NCI-H2227 treated with DMSO at 0.1 percent for 48 hours (cell line): ENCODE measurements at places on chromosomes 16 and 17.
A peak's percentile ranks its signal among the peaks of the same experiment; 100 is the strongest.

DNA sequence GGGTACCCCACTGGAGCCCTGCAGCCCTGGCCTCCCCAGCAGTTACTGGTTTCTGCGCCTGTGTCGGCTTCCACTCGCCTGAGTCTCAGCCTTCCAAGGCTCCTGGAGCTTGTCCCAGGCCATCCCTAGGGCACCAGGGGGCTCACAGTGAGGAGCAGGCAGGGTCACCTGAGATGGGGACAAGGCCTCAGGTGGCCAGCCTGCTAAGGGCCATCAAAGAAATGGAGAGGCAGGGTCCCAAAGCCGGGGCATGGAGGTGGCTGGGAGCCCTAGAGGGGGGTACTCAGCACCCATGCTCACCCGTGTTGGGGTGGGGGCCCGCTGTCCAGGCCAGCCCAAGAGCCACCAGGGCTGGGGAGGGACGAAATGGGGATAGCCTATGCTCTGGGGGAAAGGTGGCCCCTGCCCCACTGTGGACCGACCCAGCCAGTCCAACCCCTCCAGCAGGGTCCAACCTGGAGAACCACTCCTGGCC lies 1.3 kb downstream of the FASN start:
- DNase-seq, result no peak

DNA sequence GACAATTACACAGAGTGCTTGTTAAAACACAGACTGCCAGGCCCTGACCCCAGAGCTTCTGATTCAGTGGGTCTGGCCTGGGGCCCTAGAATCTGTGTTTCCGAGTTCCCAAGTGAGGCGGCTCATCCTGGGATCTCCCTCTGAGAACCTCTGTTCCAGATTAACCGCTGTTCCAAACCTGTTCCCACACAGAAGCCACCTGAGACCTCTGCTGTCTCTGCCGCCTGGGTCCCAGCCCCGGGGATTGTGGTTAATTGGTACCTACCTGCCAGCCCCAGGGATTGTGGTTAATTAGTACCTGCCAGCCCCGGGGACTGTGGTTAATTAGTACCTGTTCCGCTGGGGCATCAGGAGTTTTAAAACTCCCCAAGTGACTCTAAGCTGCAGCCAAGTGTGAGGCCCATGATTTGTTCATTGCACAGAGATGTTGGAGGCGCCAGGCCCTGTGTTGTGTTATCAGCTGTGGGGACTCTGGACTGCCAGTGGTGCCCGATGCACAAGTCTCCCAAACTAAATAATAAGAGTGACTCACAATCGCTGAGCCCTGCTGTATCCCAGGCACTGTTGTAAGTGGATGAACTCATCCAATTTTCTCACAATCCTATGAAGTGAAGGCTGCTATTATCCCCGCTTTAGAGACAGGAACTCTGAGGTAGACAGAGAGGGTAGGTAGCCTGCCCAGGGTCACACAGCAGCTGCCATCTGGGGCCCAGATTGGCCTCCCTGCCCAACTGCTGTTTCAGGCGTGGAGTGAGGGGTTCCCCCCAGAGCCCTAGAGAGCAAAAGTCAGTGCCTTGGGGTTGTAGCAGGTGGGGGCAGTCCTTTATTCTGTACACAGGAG lies 219.7 kb downstream of the IRF8 start:
- DNase-seq, result no peak

- peak; percentile 48 for DNase-seq
Observed at GRCh38 chr17:47423406-47424295, 99.9 kb downstream of the EFCAB13 start.

DNA sequence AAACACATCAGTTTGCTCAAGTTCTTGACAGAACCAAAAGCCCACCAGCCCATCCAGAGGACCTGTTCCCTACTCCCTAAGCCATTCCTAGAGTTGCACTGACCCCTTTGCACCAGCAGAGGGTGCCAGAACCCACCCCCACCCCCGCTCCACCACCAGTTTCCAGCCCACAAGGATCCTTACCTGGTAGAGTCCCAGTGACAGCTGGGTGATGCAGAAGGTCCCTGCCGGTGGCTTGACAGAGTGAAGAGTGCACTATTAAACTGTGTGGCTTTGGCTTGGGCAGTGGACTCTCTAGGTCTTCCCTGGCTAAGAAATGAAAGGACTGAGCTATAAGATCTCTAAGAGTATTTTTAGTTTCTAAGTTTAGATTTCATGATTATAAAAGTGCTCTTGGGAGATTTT lies 73.3 kb upstream of the MTMR4 start:
- peak; percentile 52 for DNase-seq

DNA sequence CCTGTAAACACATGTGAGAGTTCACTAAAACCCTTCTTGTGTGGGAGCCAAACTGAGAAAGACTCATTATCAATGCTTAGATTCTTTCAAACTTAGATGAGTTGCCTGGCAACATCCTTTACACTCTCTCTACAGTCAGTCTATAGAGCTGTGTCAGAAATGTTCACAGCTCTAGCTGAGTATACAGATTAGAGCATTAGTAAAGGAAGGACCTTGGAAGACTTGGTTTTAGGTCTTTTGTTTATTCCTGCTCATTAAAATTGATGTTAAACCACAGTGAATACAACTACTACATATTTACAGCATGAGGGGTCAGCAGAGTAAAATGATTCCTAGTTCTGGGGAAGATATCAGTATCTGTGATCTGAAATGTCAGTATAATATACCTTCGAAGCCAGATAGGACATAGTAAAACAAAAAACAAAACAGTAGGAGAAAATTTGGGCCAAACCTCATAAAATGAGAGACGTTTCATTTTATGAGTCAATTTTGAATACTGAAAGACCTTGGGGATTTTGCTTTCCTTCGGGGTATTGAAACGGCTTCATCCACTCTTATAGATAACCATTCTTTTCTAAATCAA lies 186.0 kb downstream of the TANC2 start:
- no peak for DNase-seq

DNA sequence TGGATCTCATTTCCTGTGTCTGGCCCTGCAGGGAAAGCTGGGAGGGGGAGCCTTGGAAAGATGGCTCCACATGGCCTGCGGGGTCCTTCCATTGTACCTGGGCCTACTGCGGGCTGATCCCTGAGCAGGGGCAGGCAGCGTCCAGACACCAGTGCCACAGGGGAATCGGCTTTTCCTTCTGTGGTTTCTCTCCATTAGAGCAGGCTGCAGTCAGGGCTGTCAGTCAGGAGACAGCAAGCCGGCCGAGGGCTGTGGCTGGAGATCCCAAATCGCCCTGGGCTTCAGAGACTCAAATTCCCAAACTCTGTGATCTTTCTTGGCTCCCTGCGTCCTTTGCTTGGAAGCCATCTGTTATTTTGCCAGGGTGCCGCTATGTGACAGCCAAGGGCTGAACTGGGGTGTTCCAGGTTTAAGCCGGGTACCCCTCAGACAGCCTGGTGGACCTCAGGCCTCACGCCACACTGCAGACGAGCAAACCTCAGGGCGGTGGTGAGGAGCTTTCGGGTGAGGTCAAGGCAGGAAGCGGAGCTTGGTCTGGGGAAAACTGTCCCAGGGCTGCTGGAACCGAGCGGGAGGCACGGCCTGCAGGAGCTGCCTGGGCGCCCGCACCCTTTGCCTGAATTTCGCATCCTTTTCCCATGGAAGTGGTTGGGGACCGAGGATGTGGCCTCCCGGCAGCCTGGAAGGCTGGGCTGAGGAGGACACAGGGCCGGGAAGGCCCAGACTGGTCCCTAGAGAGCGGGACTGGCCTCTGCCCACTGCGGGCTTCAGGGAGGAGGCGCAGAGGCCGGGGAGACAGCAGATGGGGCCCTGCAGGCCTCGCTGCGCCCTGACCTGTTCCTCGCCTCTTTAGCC lies 1.5 kb upstream of the CPNE7 start:
- no peak for DNase-seq

GRCh38 chr17:80474231-80474960 lies 2.0 kb downstream of the NPTX1 start:
- DNase-seq, result peak; percentile 46

DNA sequence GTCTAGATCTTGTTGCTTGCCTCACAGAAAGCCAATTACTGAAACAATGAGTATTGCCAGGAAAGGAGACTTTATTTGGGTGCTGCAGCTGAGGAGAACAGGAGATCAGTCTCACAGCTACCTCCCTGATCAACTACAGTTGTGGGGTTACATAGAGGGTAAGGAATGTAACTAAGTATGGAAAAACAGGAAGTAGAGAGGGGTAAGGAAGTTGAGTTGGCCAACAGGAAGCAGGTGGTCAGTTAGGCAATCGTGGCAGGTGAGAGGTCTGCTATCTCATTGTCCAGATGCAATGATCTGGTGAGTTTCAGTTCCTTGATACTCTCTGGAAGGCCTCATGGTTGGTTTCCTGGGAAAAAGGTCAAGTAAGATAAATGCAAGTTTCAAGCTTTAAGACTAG lies 333.1 kb upstream of the GOT2 start:
- no peak for DNase-seq

GRCh38 chr17:56752263-56752836 lies 81.4 kb downstream of the C17orf67 start:
- DNase-seq, result no peak

DNA sequence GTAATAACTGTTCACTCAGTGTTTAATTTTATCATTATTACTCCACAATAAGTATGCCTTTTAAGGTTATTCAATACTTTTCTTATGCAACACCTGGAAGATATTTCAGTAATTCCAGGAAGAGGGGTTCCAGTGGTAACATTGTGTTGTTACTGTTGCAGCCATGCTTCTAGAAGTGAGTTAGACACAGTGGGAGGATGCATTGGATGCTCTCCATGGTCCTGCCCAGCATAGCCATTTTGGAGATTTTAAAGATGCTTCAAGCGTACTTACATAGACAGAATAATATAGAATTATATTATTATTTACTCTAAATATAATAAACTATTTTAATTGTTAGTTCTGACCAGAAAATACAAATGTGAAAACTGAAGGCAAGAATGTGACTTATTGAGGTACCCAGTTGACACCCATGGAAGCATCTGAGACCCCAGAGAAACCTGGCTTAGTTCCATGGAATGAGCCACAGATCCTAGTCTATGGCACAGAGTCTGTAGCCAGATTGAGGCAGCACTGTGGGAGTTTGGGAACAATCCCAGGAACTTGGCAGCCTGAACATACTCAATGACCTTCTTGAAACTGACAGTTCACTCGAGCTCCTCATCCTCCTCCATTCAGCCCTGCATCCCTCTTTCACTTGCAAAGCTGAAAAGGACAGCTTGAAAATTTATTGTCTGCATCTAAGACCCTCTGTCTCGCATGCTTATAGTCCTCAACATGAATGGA lies 190.1 kb upstream of the HS3ST4 start:
- DNase-seq, result no peak

GRCh38 chr16:2015117-2015946 lies 4.3 kb upstream of the NPW start:
- DNase-seq, result no peak

GRCh38 chr16:23131931-23132621 lies 17.2 kb downstream of the USP31 start:
- DNase-seq, result no peak

GRCh38 chr16:56773532-56773931 lies 43.6 kb downstream of the NUP93 start:
- DNase-seq, result no peak

DNA sequence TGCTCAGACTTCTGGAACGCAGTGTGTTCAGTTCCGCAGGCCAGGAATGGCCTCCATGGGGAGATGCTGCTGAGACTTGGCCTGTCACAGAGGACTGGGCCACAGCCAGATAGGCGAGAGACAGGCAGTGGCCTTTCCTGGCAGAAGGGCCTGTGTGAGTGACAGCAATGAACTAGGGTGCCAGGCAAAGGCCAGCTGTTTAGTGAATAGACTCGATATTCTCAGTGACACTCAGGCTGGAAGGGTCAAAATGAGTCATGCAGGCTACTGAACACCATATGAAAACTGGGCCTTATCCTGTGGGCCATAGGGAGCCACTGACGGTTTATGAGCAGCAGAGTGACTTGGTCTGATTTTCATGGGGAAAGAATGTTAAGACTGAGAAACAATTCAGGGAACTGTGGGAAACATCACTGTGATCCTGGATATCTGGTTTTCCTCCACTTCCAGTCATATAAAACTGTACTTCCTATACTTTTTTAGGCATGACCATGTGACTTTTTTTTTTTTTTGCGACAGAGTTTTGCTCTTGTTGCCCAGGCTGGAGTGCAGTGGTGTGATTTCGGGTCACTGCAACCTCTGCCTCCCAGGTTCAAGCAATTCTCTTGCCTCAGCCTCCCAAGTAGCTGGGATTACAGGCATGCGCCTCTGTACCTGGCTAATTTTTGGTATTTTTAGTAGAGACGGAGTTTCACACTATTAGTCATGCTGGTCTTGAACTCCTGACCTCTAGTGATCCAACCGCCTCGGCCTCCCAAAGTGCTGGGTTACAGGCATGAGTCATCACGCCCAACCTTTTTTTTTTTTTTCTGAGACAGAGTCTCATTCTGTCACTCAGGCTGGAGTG lies 5.2 kb upstream of the NUBP1 start:
- no peak for DNase-seq
